ENCODE measurements at places on chromosomes 3 and 15.

DNA sequence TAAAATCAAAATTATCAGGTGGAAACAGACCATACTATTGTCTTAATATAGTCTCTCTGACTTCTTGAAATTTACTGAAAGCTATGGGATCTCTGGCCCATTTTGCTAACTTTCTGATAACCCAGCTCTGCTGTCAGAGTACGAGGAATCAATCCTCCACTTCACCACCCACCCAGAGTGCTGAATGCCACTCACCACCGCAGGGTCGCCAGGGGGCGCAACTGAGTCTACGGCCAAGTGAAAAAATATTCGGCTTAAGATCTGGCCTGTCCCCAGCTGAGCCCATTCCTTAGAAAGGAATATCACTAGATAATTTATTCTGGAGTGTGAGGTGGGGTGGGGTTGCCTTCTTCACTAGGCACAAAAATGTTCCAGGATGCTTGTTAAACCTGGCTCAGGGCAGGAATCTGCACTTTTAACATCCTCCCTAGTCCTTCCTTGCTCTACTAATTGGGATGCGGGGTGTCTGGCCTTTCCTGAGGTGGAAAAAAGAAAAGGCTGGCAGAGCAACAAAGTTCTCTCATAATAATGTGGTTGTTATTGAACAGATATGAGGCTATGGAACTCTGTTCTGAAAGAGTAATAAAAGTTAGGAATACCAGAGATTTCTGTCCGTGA is 520.6 kb downstream of the MFSD1 start:
- no peak for DNase-seq

GRCh38 chr3:60215946-60216345 is 1035.3 kb downstream of the FHIT start:
- DNase-seq: no peak

DNA sequence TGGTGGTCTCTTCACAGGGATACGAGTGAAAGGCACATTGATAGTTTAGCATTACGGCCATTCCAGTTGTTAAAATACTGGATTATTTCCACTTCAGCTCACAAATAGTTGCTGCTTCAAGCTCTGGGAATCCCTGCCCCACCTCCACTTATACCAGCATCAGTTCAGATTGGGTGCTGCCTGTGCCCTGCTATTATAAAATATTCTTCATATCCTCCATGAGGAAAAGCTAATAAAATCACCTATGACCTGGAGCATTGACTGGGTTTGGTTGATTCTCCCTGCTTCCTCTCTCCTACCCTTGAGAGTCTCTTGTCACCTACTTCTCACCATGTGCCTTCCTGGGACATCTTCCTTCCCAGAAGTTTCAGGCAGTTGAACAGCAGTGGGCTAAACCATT is 529.0 kb downstream of the MCTP2 start:
- DNase-seq: no peak

- DNase-seq: no peak
These were observed 101.1 kb downstream of the RYR3 start for GRCh38 chr15:33411596-33412540.

DNA sequence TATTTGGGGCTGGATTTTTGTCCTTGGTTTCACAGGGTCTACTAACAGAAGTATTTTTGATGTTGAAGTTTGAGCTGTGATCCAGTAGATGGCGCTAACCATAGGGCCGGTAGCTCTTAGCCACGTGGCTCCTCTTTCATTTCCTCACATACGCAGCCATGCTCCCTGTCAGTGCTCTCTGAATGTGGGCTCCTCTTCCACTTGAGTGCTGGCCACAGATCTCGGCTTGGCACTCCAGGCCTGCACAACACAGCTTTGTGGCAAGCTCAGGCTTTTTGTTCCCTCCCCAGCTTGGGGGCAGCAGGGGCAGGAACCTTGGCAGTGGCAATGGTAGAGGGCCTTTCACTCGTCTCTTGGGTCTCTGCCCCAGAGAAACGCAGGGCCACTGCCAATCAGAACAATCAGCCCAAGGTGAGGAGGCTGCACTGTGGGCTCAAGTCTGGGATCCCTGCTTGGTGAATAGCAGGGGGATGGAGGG is 18.6 kb upstream of the DNAAF4 start:
- no peak for DNase-seq

GRCh38 chr15:42324308-42324707 is 35.0 kb upstream of the CAPN3 start:
- DNase-seq: no peak

DNA sequence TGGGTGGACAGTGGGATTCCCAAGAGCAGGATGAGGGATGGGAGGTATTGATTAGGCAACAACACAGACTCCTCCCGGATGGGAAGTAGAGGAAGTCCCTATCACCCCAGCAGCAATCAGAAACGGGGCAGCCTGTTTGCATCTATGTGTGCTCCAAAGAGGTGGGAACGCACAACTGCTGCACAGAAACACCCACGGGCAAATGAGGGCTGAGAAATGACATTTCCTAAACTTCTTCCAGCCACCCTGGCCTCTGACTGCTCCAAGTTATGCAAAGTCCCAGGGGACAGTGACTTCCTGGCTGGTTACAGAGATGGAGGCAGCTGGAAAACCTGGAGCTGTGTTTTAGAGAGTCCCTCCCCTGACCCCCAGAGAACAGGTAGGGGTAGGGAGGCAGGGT is 42.6 kb downstream of the HCN4 start:
- DNase-seq: no peak

DNA sequence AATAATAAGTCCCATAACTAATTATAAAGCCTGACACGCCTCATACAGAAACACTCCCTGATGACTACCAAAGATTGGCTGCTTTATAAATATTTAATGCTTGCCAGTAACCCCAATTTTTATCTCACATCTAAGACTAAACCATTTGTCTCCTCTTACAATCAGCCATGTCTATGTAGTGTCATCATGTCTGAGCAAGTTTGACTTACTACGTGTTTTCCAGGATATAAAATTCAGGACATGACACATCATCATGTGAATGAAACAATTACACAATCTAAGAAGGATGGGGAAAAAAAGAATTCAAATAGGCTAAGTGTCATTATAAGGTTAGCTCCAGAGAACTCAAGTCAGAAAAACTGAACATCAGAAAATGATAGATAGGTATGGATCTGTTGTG is 208.7 kb downstream of the MECOM start:
- DNase-seq: no peak

GRCh38 chr3:13515786-13516759 is 32.9 kb upstream of the FBLN2 start:
- DNase-seq: no peak

GRCh38 chr3:101509811-101510210 is 3.2 kb downstream of the SENP7 start:
- DNase-seq: no peak

All from mucosa of gallbladder (tissue), 1 donor.